ENCODE measurements at places on chromosomes 16 and 17. TPM values are rescaled to one million over a fixed set of nuclear protein-coding genes. Genes with fewer than 3 reads are reported as not detected.

GRCh38 chr17:3955673-3955988 is 8.6 kb downstream of the ATP2A3 start:
- no peak for DNase-seq

Gene PIP4K2B
- total RNA-seq = 42.3 TPM

Gene CARD14
- not detected for total RNA-seq

Gene TNFRSF17
- not detected for total RNA-seq

Data from Panc1 (cell line).